Pancreas (tissue), 10 donors: ENCODE measurements at places on chromosomes 2 and 18. TPM values are rescaled to one million over a fixed set of nuclear protein-coding genes. Genes with fewer than 3 reads are reported as not detected.

GRCh38 chr2:67201521-67201920 is 195.6 kb upstream of the ETAA1 start:
- H3K4me3 ChIP-seq, result no peak overlapping the region
- no peak for DNase-seq

GRCh38 chr2:74966887-74967286 is 8.4 kb downstream of the POLE4 start:
- no peaks in the 10 kb centered on the region for H3K36me3 ChIP-seq
- no peak overlapping the region for H3K27ac ChIP-seq
- H3K4me1 ChIP-seq, result no peaks in the 10 kb centered on the region
- H3K27me3 ChIP-seq, result no peaks in the 10 kb centered on the region

- no peaks in the 10 kb centered on the region for H3K36me3 ChIP-seq
- no peak for DNase-seq
- no peaks in the 10 kb centered on the region for H3K4me1 ChIP-seq
Measured at GRCh38 chr2:72847534-72848315, 21.9 kb upstream of the EXOC6B start.

- H3K4me1 ChIP-seq, result no peaks in the 10 kb centered on the region
- DNase-seq, result no peak
- no peaks in the 10 kb centered on the region for H3K27me3 ChIP-seq
Measured at GRCh38 chr2:25590921-25591505, 82.4 kb downstream of the DTNB start.

Gene NEB
- total RNA-seq, result 0.71 TPM

Gene RFTN2
- 7.6 TPM for total RNA-seq

Gene TEKT4
- total RNA-seq, result not detected

- H3K27me3 ChIP-seq, result no peaks in the 10 kb centered on the region
- no peak overlapping the region for H3K4me3 ChIP-seq
- no peaks in the 10 kb centered on the region for H3K4me1 ChIP-seq
- H3K27ac ChIP-seq, result no peak overlapping the region
Measured at GRCh38 chr2:39160982-39161381, 40.1 kb upstream of the SOS1 start.

Gene RAX
- total RNA-seq, result not detected

DNA sequence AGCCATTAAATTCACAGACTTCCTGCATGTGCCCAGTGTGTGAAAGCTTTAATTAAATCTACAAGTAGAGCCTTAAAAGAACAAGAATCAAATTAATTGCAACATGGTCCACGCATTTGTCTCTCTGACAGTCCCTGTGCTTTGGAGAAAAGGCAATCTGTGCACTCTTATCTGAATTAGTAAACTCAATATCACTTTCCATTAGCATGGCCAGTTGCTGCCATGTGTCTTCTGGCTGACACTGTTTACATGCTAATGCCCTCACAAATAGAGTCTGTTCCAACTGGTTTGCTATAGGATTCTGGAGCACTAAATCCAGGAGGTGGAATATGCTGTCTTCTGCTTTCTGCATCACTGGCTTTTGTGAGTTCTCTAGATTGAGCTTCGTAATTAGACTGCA is 434.5 kb upstream of the RAB12 start:
- no peak overlapping the region for H3K27ac ChIP-seq
- no peaks in the 10 kb centered on the region for H3K36me3 ChIP-seq
- H3K4me3 ChIP-seq, result no peak overlapping the region
- DNase-seq, result no peak
- H3K4me1 ChIP-seq, result peaks cover 23% of the 10 kb centered on the region
- no peaks in the 10 kb centered on the region for H3K27me3 ChIP-seq

DNA sequence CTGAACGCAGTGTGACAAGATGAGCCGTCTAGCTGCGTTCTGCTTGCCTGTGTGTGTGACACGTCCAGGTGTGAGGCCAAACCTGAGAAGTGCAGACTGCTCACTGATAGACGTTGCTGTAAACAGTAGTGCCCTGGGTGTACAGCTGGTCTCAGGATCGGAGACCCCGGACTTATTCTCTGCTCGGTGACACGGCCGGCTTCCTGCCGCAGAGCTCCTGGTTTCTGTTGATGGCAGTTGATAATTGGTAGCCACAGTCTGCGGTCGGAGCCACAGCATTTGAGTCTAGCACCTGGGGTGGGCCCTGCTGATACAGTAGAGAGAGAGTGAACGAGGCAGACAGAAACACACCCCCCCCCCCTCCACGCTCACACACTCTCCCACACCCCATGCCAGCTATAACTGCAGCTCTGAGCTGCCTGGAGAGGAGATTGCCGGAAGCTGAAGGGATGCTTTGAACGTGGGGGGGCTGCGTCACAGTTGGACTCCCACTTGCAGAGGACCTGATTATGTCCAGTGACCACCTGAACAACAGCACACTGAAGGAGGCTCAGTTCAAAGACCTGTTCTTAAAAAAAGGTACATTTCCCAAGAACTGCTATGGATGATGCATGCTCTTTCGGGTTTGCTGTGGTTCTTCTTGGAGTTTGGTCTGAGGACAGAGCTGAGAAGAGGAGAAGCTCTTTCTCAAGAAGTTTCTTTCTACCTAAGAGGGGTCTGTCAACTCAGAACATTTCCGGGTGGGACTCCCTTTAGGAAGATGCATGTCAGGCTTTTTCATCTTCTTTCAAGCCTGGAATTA is 114.0 kb downstream of the FAM210A start:
- DNase-seq, result no peak
- H3K36me3 ChIP-seq, result no peaks in the 10 kb centered on the region
- no peaks in the 10 kb centered on the region for H3K4me1 ChIP-seq
- no peak overlapping the region for H3K4me3 ChIP-seq
- H3K27ac ChIP-seq, result no peak overlapping the region
- H3K27me3 ChIP-seq, result no peaks in the 10 kb centered on the region

Gene CERKL
- total RNA-seq, result 0.22 TPM

- no peaks in the 10 kb centered on the region for H3K27me3 ChIP-seq
- no peaks in the 10 kb centered on the region for H3K4me1 ChIP-seq
- DNase-seq, result no peak
Measured at GRCh38 chr18:79186649-79187048, 117.5 kb downstream of the ATP9B start.

Gene NDC80
- 0.95 TPM for total RNA-seq

DNA sequence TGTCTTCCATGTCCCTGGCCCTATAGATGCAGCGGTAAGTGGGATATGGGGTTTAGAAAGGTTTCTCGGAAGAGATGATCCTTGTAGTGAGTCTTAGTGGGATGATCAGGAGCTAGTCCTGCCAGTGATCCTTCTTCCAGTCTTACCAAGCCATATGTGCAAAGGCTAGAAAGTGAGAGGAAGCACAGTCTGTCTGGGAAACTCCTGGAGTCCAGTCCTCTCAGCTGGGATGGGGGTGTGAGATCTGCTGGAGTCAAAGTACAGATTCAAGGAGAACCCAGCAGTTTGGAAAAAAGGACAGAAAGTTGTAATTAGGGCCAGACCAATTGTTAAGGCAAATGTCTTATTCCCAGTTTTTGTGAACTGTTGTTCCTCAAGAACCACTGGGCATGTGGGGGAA is 83.3 kb downstream of the LIMS1 start:
- no peaks in the 10 kb centered on the region for H3K36me3 ChIP-seq
- H3K4me1 ChIP-seq, result peaks cover 20% of the 10 kb centered on the region
- no peak for DNase-seq
- H3K4me3 ChIP-seq, result no peak overlapping the region

Gene DYNAP
- total RNA-seq, result not detected

DNA sequence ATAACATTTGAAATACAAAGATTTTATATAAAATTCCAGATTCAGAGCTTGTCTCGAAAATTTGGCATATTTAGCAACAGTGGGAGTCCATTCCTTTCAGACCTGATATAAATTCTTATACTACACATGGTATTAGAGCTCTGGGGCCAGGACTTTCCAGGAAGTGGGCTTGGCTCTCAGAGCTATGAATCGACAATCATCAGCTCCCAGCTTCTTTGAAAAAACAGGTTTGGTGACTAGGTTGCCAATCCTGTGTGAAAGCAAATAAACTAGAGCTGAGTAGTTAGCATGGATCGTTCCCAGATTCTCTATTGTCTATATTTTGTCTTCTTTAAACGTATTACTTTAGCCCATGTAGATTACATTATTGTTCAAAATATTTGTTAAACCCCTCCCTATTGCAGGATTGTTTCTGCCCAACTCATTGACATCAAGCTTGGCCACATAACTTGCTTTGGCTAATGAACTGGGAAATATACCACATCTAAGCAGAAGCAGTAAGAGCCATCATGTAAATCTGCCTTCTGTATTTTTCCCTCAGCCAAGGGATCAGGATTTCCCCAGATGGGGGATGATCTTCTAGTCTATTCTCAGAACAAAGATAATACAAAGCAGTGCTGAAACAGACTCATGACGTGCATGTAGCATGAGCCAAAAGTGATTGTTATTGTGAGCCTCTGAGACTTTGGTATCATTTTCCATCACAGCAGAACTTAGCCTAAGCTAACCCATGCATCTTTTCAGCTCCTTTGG is 105.4 kb downstream of the KCNH7 start:
- no peaks in the 10 kb centered on the region for H3K4me1 ChIP-seq
- no peaks in the 10 kb centered on the region for H3K36me3 ChIP-seq
- H3K27ac ChIP-seq, result no peak overlapping the region
- no peaks in the 10 kb centered on the region for H3K27me3 ChIP-seq
- DNase-seq, result peak; percentile 75

DNA sequence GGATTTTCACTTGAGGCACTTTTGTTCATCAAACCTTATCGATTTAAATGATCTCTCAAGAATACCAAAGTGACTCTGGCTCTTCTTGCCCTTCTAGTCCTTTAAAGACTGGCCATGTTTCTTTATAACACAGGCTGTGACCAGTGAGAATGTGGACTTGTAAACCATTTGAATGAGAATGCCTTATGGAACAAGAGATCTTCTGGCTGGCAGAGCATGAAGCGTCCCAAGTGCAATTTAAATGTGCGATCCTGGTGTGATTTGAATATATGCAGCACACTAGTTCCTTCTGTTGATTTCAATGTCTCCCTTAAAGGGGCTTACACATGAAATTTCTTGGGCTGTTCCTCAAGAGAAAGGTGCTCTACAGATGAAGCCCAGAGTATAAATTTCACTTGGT is 262.4 kb upstream of the CCDC68 start:
- H3K36me3 ChIP-seq, result no peaks in the 10 kb centered on the region
- no peak overlapping the region for H3K4me3 ChIP-seq
- H3K4me1 ChIP-seq, result no peaks in the 10 kb centered on the region
- no peak for DNase-seq
- H3K27ac ChIP-seq, result no peak overlapping the region

Gene OSR1
- 0.98 TPM for total RNA-seq

Gene HRH4
- total RNA-seq, result 0.06 TPM

Gene SLC30A3
- total RNA-seq, result not detected

GRCh38 chr18:80210312-80211083 is 36.8 kb downstream of the PARD6G start:
- H3K27ac ChIP-seq, result no peak overlapping the region
- H3K27me3 ChIP-seq, result no peaks in the 10 kb centered on the region
- H3K4me3 ChIP-seq, result no peak overlapping the region
- DNase-seq, result no peak
- H3K4me1 ChIP-seq, result no peaks in the 10 kb centered on the region
- no peaks in the 10 kb centered on the region for H3K36me3 ChIP-seq

Gene TSPYL6
- not detected for total RNA-seq

Gene GTF2A1L
- not detected for total RNA-seq

Gene MYCN
- total RNA-seq, result 0.09 TPM
